ENCODE measurements at places on chromosomes 6 and 20. TPM values are rescaled to one million over a fixed set of nuclear protein-coding genes. Genes with fewer than 3 reads are reported as not detected.

DNA sequence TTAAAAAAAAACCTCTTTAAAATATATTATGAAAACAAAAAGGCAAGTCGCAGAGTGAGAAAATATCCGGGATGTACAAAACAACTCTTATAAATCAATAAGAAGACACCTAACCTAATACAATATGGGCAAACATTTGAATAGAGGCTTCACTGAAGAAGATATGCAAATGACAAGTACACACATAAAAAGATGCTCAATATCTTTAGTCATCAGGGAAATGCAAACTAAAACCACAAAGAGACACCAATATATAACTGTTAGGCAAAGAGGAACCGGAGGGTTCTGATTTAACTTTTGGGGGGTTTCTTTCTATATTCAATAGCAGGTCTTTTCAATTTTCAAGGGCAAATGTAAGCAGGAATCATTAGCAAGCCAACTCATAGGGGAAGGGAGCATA lies 480.7 kb upstream of the SPTLC3 start:
- no peak for DNase-seq

The HLA-DOB gene
- total RNA-seq, result 4.3 TPM

The BHLHE23 gene
- not detected for total RNA-seq

The CCN2 gene
- 20.2 TPM for total RNA-seq

GRCh38 chr20:60820918-60821317 lies 431.1 kb upstream of the CDH4 start:
- DNase-seq, result no peak

The TGM3 gene
- not detected for total RNA-seq

The IRF4 gene
- not detected for total RNA-seq

GRCh38 chr20:18527836-18528235 lies 20.1 kb downstream of the SEC23B start:
- no peak for DNase-seq

GRCh38 chr6:43703512-43704429 lies 16.2 kb upstream of the MRPS18A start:
- no peak for DNase-seq

The TINAG gene
- total RNA-seq, result not detected

GRCh38 chr20:19211252-19211651 lies 1.2 kb upstream of the SLC24A3 start:
- no peak for DNase-seq

The PHACTR3 gene
- total RNA-seq, result 0.50 TPM

DNA sequence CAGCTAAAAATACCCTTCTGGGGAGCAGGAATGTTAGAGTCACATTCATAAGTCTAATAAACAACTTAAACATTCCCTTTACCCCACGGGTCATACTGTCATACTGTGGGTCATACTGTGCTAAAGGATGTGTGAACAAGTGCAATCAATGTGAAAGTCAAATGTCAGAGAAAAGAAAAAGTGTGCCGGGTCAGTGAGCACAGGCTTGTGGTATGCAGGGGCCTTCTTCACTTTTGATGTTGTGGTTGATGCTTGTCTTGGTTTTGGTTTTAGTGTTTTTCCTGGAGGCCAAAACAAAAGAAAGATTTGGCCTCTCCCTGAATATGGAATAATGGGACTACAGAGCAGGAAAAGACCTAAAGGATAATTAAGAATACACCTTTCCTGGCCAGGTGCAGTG lies 267.9 kb upstream of the PLN start:
- DNase-seq, result no peak

Data from PC-9 (cell line).